Immature natural killer cell (primary cell): ENCODE measurements at places on chromosomes 2 and 18. TPM values are rescaled to one million over a fixed set of nuclear protein-coding genes. Genes with fewer than 3 reads are reported as not detected.

The ANKRD29 gene
- polyA plus RNA-seq = not detected

The DDX18 gene
- polyA plus RNA-seq = 51.6 TPM

The KATNAL2 gene
- polyA plus RNA-seq = 0.08 TPM

The SERPINB3 gene
- not detected for polyA plus RNA-seq

DNA sequence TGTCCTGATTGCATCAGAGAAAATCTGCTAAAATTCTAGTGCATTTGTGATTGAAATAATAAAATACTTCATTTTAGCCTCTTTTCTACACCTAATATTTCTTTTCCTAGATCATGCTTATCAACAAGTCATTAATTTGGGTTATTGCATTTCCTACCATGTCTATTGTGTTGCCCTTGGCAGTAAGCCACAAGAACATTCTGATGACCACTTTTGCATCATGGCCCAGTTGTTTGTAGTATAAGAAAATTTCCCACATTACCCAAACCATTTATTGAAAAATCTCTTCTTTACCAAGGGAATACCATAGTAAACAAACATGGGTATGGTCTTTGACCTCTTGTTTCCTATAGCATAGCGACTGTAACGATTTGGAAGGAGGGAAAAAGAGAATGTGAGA, 76.3 kb downstream of the R3HDM1 start:
- H3K4me3 ChIP-seq = no peak overlapping the region
- no peaks in the 10 kb centered on the region for H3K27me3 ChIP-seq
- DNase-seq = no peak
- H3K4me1 ChIP-seq = no peaks in the 10 kb centered on the region
- no peak overlapping the region for H3K27ac ChIP-seq

GRCh38 chr2:96505231-96505889, at the start of gene NEURL3:
Gene NEURL3 (minus strand): TSS chr2:96505357. CDS start chr2:96505286, 71 bp downstream.
- no peaks in the 10 kb centered on the region for H3K36me3 ChIP-seq
- DNase-seq = no peak
- peaks cover 15% of the 10 kb centered on the region for H3K4me1 ChIP-seq
- H3K4me3 ChIP-seq = no peak within 1 kb of the TSS
- peaks cover 4% of the 10 kb centered on the region for H3K27me3 ChIP-seq
- H3K27ac ChIP-seq = no peak within 1 kb of the TSS

- H3K27me3 ChIP-seq = no peaks in the 10 kb centered on the region
- H3K4me3 ChIP-seq = no peak overlapping the region
- H3K27ac ChIP-seq = no peak overlapping the region
- no peaks in the 10 kb centered on the region for H3K4me1 ChIP-seq
Observed at GRCh38 chr2:24160761-24161160, 14.1 kb upstream of the FAM228A start.

DNA sequence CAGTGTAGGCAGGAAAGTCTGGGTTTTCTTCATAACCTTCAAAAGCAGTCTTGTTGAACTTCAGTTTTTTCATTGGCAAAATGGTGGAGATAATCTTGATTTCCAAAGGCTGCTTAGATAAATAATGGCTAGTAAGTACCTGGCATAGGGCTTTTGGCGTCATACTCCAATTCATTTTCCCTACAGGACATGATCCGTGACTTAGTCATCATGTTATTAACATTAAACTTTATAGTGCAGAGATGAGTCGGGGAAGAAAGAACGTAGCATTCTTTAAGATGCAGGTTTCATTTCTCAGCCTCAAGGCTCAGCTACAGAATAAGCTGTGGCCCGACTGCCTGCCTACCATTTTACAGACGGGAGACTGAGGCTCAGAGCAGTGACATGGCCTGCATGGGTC, 64.0 kb downstream of the RALBP1 start:
- peaks cover 18% of the 10 kb centered on the region for H3K36me3 ChIP-seq
- no peak overlapping the region for H3K4me3 ChIP-seq
- no peak for DNase-seq

DNA sequence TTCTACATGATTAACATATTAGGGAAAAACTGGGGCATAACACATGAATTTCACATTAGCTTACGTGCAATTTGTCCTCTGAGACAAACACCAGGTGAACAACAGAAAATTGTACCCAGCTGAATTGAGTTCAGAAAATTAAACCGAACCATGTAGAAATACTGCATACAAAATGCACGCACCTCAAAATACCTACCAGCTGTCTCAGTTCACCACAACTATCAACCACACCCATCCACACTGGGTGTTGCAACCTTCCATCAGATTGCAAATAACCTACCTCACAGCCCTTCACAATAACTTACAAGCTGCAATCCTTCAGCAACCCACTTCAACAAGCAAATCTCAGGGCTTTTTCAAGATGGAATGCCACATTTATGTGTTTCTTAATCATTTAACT, 55.9 kb downstream of the UNC50 start:
- peak overlapping the region; percentile 96 for H3K27ac ChIP-seq
- peak overlapping the region; percentile 81 for H3K4me3 ChIP-seq
- peaks cover 46% of the 10 kb centered on the region for H3K36me3 ChIP-seq
- peaks cover 5% of the 10 kb centered on the region for H3K27me3 ChIP-seq

DNA sequence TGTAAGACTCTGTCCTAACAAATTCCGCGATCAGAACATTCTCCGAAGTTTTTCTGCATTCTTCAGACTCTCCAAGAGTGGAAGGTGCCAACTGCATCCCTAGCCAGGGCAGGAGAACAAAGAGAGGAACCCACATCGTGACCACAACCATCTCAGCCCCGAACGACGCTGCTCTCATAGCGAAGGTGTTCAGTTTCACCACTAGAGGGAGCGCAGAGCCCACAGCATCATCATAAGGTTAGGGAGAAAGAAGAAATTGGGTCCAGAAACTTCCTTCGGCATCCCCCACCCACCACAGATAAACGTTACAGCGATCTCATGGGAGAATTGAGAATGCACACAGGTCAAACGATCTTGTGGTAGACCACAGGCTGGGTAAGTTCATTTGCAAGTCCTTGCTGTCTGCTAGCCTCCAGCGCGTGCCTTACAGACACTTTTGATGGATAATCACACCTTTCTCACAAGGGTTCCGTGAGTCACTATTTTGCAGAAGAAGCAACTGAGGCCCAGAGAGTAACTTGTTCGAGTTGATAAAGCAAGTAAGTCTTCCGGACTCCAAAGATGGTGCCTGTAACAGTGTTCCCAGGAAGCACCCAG, 53.7 kb upstream of the ARL4C start:
- peaks cover 14% of the 10 kb centered on the region for H3K4me1 ChIP-seq
- no peak overlapping the region for H3K4me3 ChIP-seq
- no peaks in the 10 kb centered on the region for H3K36me3 ChIP-seq
- H3K27me3 ChIP-seq = no peaks in the 10 kb centered on the region

GRCh38 chr2:184735611-184736010, 137.3 kb downstream of the ZNF804A start:
- no peak overlapping the region for H3K27ac ChIP-seq
- no peaks in the 10 kb centered on the region for H3K4me1 ChIP-seq
- H3K4me3 ChIP-seq = no peak overlapping the region
- DNase-seq = no peak

DNA sequence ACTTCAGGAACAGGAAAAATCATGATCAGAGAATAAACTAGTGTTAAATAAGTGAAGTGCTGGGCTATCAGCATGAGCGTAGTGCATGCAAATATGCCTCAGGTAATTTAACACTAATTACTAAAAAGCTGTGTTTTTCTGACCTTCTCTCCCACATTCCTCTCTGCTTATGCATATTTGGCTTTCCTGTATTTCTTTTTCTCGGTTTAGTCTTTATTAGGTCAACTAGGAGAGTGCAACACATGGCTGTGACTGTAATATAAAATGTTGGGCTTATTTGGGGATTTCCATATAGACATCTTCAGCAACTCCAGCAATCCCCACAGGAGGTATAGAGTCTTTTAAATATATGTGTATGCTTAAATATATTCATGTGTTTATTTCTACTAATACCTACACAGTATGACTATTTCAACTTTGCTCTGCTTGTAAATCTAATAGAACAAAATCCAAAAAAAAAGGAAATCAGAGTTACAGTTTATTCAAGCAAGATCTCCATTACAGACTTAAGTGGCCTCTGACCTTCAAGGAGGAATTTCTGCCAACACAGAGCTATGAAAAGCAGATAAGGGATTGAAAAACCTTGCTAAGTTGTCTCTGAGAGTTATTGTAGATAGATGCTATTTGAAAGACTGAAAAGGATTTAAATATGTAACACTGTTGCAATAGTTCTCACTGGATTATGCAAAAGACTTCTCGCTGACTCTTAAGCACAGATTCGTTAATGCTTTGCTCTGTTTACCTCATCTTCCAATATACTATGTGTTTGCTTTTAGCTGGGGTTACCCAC, 359.5 kb upstream of the RGPD4 start:
- H3K27me3 ChIP-seq = no peaks in the 10 kb centered on the region
- H3K4me3 ChIP-seq = no peak overlapping the region
- no peaks in the 10 kb centered on the region for H3K36me3 ChIP-seq

GRCh38 chr2:112977559-112978056, at the start of gene IL36G:
Gene IL36G (plus strand): TSS chr2:112978006. CDS start chr2:112978639, 633 bp downstream.
- no peaks in the 10 kb centered on the region for H3K4me1 ChIP-seq
- peaks cover 3% of the 10 kb centered on the region for H3K27me3 ChIP-seq
- H3K4me3 ChIP-seq = no peak within 1 kb of the TSS
- no peak within 1 kb of the TSS for H3K27ac ChIP-seq

DNA sequence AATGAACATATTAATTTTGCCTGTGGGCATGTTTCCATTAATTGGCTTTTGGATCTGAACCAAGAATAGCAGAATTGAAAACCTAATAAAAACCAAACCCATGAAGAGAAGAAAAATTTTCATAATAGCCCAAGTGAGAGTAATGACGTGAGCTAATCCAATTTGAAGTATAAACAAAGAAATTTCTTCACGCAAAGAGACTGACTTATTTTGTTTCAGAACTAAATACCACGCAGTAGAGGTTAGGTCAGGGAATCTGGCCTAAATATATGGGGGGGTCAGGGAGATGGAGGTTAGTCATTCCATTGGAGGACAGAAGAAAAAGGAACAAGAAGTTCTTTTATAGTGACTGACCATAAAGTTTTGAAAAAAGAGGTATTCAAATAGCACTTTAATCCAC, 94.1 kb upstream of the CYP1B1 start:
- H3K4me3 ChIP-seq = no peak overlapping the region
- no peak for DNase-seq
- no peak overlapping the region for H3K27ac ChIP-seq
- no peaks in the 10 kb centered on the region for H3K4me1 ChIP-seq

DNA sequence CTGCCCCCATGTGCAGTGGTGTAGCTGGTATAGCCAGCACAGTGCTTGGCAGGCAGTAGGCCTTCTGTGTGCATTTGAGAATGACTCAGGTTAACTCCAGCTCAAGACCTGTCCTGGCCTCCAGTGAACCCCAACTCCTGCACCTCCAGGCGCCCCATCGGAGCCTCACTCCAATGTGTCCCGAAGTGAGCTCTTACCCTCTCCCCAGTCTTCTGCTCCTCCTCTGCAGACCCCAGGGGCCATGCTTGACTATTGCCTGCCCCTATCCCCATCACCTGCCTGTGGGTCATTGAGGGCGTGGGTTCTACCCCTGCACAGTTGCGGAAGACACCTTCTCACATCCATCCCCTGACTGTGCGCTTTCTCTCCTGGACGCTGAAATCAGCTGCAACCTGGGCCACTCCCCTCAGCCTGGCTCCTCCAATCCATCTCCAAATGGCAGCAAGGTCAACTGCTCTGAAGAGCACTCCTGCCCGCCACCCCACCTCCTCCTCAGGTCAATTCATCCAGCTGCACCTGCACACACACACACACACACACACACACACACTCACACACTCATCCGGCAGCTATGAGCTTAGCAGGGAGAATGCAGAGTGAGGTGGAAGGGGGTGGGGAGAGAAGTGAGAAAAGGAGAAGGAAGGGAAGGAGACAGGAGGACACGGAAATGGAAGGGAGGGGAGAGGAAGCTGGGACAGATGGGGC, 130.3 kb upstream of the GLI2 start:
- H3K36me3 ChIP-seq = no peaks in the 10 kb centered on the region
- H3K4me1 ChIP-seq = no peaks in the 10 kb centered on the region
- peaks cover 3% of the 10 kb centered on the region for H3K27me3 ChIP-seq
- no peak overlapping the region for H3K4me3 ChIP-seq

GRCh38 chr18:73683409-73684238, 464.0 kb downstream of the FBXO15 start:
- peaks cover 2% of the 10 kb centered on the region for H3K27me3 ChIP-seq
- H3K4me3 ChIP-seq = no peak overlapping the region
- H3K27ac ChIP-seq = no peak overlapping the region
- no peak for DNase-seq
- H3K4me1 ChIP-seq = no peaks in the 10 kb centered on the region

- H3K27ac ChIP-seq = no peak overlapping the region
- no peaks in the 10 kb centered on the region for H3K4me1 ChIP-seq
- H3K36me3 ChIP-seq = no peaks in the 10 kb centered on the region
- peaks cover 1% of the 10 kb centered on the region for H3K27me3 ChIP-seq
- H3K4me3 ChIP-seq = no peak overlapping the region
Observed at GRCh38 chr2:162060532-162060931, 13.5 kb downstream of the DPP4 start.

DNA sequence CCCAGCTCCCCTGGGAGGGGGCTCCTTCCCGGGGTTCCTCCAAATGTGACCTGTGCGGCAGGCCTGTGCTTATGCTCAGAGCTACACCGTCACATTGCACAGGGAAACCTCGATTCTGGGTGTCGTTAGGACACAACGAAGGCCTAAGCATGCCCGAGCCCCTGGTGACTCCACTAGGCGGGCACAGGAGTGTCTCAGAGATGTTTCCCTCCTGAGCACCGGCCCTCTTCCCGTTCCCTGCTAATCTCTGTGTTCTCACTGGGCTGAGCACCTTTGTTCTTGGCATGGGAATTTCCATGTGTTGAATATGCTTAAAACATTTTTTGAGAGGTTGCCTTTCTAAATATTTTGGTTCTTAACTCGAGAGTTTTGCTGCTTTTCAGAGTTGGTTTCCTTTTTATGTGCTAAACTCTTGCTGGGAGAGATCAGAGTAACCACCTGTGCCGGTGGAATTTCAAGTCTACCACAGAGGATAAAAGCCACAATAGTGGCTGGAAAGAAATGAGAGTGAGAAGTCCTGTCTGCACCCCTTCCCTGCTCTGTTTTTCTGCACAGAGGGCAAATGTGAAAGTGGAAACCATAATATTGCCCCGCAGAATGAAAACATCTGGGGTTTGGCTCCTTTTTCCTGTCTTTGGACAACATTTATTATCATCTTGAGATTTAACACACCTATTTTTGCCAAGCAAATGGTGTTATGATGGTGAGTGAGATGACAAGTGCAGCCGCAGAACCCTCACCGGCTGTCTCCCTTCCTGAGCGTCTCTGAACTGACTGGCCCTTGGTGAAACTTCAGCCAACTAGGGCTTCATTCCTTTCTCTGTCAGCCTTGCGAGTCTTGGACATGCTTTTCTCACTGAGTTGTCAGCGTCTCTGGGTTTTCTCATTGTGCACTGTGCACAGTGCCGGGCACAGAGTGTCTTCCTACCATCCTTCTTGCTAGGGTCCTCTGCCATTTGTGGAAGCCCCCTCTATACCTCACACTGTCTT, 154.1 kb downstream of the VAPA start:
- H3K27me3 ChIP-seq = no peaks in the 10 kb centered on the region
- no peaks in the 10 kb centered on the region for H3K4me1 ChIP-seq
- DNase-seq = no peak
- H3K27ac ChIP-seq = no peak overlapping the region
- H3K4me3 ChIP-seq = no peak overlapping the region
